GM13976 (cell line): ENCODE measurements at places on chromosomes 3 and 15.
A peak's percentile ranks its signal among the peaks of the same experiment; 100 is the strongest.

GRCh38 chr3:151156618-151157216 is 46.3 kb downstream of the GPR171 start:
- DNase-seq: peak; percentile 64

DNA sequence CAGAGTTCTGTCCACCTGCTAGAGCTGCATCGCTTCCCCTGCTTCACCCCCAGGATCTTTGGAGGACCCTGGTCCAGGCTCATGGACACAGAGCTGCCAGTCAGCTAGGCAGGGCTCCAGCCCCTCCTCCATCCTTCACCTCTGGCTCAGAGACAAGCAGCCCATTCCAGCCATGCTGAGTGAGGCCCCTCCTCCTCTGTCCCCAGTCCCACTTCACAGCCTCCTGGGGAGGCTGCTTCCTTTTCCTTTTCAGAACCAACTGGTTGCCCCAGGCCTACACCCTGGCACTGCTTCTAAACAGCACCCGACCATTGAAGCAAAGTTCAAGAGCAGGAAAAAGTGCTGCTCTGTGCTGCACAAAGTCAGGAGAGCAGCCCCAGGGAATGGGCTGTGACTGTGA is 22.2 kb downstream of the IQSEC1 start:
- no peak for DNase-seq

DNA sequence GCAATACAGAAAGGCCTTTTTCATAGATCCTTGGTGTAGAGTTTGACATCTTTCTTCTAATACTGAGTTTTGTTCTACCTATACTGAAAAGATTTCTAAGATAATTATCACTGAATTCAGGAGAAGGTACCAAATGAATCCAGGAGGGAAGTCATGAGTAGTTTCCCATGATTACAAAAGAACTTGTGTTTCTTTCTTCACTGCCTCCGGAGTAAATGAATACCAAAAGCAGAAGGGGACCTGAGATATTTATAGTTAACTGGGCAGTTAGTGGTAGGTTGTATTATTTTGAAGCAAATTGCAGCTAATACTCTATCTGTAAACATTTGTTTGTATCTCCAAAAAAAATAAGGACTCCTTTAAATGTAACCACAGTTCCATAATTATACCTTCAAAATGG is 175.4 kb downstream of the SUCNR1 start:
- no peak for DNase-seq

DNA sequence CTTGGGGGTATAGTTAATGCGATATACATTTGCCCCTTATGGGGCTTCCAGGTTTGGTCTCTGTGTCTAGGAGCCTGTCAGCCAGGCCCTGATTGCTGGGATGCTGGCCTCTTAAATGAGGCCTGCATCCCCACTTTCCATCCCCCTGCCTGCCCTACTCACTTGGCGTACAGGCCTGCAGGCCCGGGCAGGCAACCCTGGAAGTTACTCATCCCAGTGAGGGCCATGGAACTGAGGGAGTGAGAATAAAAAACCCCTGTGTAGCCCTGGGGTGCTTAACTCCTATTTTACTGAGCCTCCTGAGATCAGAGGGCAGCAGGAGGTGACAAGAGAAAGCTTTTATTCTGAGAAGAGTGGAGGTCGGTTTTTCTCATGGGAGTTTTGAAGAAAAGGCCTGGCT is 2.0 kb downstream of the DISP2 start:
- DNase-seq: no peak

- no peak for DNase-seq
These were observed 2.6 kb upstream of the PLOD2 start for GRCh38 chr3:146163584-146163983.

GRCh38 chr15:65056868-65057548 is 10.8 kb downstream of the RASL12 start:
- DNase-seq: no peak

GRCh38 chr15:79896131-79896633 is 632 bp downstream of the MTHFS start:
- no peak for DNase-seq

- DNase-seq: peak; percentile 69
These were observed 475 bp downstream of the EIF4E3 start for GRCh38 chr3:71724584-71725270.

DNA sequence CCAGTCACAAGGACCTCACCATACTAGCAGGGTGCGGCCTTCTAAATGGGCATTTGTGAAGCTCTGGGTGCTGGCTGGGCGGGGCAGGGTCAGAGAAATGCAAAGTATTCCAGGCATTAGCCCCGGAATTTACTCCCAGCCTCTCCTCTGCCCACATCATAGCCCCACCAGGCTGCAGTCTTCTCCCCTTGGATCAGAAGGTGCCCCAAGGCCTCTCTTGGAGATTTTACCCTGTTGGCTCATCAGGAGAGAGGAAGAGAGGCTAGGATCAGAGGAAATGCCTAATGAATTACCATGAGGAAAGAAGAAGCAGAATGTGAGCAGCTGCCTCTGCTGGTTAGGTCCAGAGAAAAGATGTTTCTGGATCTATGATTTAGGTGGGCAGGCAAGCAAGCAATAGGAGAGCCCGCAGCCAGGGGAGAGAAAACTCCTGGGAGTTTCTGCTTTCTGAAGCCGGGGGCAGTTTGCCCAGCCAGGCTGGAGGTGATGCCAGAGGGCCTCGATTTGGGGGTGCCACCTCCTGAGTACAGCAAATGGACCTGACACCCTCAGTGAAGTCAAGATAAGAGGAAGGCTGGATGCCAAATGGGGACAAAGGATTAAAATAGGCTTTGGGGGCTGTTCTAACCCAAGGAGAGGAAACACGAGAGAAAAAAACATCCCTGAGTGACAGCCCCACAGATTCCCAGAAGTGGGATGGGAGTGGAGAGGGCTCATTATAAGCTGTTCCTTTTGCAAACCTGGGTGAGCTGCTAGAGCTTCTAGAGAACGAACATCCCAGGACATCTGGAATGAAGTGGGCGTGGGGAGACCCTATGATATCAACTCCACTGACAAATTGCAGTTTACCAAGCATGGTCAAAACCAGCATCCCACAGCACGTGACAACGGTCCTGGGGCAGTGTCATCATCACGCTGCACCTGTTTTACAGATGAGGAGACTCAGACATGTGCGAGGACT is 65.4 kb downstream of the BDH1 start:
- DNase-seq: no peak

DNA sequence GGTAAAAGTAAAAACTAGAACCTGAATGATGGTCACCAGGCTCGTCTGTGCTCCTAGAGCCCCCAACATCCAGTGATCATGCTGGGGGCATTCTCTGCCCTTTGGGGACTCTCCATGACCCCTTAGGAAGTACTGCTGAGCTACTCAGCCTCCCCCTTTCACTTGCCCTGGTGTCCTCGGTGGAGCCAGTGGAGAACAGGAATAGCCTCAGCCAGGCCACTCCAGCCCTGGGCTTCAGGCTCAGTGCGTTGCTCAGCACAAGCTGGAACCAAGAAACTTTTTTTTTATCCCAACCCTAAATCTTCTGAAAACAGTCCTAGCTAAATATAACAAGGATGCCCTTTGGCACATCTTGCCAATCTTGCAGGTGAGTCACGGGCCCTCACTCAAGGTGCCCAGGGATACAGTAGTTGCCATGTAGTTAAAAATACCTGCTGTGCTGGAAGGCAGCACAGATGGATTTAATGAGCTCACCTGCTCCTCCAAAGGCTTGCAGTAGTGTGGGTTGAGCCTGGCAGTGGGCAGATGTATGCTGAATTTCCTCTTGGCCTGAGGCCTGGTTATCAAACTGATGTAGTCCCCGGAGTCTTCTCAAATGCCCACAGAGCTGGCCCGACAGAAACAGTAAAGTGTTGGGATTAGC is 46.9 kb upstream of the TMEM158 start:
- no peak for DNase-seq

DNA sequence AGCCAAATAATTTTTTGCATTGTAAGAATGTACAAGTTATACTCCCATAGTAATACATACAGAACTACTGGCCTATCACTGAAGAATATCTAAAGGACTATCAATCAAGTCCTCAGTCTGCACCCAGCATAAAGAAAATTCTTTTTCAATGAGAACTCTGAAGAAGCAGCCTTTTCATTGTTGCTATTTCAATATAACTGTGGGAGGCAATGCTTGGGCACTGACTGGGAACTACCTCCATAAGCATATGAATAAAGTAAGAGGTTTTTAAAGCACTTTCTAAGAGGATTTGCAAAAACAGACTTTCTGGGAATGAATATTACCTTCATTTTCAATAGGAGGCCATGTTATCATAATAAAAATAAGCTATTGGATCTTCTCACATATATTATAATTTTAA is 24.6 kb upstream of the NECTIN3 start:
- DNase-seq: no peak

DNA sequence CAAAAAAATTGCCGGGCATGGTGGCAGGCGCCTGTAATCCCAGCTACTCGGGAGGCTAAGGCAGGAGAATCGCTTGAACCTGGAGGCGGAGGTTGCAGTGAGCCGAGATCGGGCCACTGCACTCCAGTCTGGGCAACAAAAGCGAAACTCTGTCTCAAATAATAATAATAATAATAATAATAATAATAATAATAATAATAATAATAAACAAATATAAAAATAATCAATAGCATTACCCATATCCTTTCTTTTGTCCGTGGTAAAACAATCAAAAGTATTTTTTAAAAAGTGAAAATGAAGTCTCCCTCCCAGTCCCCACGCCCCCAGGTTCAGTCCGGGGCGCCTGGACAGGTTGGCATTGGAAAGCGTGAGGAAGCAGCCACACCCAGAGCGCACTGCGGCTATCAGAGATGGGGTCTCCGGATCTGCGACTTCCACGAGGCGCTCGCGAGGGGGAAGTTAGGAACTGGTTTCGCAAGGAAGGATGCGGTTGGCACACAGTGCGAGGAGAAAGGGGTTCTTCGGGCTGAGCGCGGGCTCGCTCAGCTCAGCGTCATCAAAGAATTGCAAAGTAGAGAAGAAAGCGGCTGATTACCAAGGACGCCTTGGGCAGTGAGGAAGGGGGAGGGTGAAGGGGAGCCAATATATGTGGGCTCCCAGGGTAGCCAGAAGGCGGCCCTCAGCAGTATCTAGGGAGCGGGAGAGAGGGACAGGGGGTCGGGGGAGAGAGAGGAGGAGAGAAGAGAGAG is 69.5 kb upstream of the EPHB3 start:
- no peak for DNase-seq
